Activated naive CD8-positive, alpha-beta T cell treated with anti-CD3 and anti-CD28 coated beads, Interleukin-2, amount 50 U/mL, for 16 hours (primary cell): ENCODE measurements at places on chromosomes 5 and 9.

- DNase-seq, result no peak
Measured at GRCh38 chr9:130409246-130409645, 35.5 kb upstream of the ASS1 start.

- DNase-seq, result no peak
Measured at GRCh38 chr5:41892031-41892430, 12.1 kb upstream of the RIMOC1 start.

DNA sequence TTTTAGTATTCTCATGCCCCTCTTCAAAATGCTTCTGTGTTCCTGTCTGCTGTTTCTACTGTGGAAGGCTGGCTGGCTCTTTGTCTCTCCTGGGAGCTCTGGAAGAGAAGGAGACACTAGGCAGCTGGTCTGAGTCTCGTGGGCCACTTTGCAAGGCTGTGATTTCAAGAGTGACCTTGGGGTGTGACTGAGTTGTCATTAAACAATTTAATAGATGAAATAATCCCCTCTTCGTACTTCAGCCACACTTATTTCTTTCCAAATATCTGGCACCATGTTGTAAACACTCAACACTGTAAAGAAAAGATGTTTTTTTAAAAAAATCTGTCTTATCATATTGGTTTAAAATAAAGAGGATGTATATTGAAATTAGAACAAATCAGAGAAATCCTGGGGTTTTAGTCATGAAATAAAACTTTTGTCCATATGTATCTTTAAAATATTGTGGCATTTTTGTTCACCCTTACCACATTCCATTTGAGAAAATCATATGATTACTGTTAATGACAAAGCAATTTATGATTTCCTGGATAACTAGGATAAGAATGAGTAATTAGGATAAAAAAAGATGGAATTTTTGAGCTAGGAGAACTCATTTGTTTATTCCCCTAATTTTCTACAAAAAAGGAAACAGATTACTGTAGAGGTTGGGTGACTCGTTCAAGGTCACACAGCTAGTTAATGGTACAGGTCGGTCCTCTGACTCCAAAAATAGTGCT lies 200.8 kb downstream of the MAT2B start:
- DNase-seq, result no peak

GRCh38 chr9:4106081-4106759 lies 193.6 kb downstream of the GLIS3 start:
- DNase-seq, result no peak

DNA sequence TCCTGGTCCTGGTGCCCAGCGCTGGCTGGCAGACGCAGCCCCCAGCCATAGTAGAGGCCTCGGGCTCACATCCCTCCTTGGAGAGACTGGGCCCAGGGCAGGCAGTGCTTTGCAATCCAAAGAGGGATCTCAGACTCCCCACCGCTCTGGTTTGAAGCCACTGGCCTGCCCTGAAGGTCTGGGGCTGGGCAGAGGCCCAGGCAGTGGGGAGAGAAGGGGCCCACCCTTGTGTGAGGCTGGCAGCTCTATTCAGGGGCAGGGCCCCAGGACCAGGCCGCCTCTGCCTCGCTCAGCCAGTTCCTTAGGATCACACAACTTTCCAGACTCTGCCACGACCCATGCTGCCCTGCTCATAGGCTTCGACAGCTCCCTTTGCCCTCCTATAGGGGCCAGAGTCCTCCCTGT lies 10.7 kb upstream of the SEC16A start:
- DNase-seq, result no peak

GRCh38 chr5:35518104-35518503 lies 99.6 kb upstream of the SPEF2 start:
- DNase-seq, result no peak

DNA sequence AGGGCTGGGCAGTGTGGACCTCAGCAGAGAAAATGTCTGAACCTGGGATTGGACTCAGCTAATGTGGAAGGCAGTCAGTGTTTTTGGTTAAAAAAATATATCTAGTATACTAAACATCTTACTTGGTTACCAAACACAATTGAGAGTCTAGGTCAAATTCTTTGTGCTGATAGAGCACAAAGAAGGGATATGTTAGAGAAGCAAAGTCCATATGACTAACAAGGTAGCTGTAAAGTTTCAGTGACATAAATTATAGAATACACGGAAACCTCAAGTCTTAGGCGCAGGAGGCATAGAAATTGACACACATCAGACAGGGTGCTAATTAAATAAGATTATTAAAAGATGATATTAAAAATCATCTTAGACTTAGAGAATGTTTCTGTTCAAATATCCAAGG lies 718.3 kb downstream of the TLR4 start:
- no peak for DNase-seq

DNA sequence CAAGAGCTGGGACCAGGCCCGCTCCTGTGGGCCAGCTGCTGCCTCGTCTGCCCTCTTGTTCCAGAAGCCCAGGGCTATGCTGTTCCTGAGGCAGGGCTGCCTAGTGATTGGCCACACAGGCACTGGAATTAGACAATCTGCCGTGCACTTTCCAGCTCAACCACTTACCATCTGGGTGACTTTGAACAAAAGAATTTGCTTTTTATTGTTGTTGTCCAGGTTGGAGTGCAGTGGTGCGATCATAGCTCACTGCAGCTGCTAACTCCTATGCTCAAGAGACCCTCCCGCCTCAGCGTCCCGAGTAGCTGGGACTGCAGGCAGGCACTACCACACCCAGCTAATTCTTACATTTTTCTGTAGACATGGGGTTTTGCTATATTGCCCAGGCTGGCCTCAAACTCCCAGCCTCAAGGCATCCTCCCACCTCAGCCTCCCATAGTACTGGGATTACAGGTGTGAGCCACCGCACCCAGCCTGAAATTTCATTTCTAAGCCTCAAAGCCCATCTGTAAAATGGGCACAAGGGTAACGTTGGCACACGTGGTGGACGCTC lies 1.2 kb upstream of the NEK6 start:
- DNase-seq, result no peak

DNA sequence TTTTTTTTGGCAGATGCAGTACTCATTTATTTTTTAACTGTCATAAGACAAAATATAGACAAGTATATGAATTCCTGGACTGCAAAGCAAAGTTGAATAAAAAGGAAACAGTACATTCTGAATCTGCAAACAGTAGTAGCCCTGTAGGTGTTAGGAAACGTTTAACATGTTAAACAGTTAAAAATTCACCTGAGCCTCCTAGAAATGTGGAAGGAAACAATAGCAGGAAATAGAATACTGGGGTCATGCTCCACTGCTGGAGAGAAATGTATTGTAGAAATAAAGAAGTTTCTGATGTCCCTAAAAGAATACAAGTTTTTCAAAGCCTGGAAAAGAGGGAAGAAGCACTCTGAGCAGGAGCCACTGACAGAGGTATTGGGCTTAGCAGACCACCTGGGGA lies 866.0 kb downstream of the PTPRD start:
- DNase-seq, result no peak

- no peak for DNase-seq
Measured at GRCh38 chr9:23686257-23686656, 139.8 kb downstream of the ELAVL2 start.

GRCh38 chr5:127588368-127588767 lies 60.5 kb upstream of the CTXN3 start:
- no peak for DNase-seq

- no peak for DNase-seq
Measured at GRCh38 chr9:124606027-124606426, 98.8 kb upstream of the NR5A1 start.

- DNase-seq, result no peak
Measured at GRCh38 chr9:127163409-127163808, 41.0 kb upstream of the ANGPTL2 start.

GRCh38 chr5:136516637-136517036 lies 151.3 kb upstream of the TRPC7 start:
- DNase-seq, result no peak

GRCh38 chr9:95460518-95461164 lies 56.1 kb downstream of the PTCH1 start:
- no peak for DNase-seq

GRCh38 chr9:136093346-136093986 lies 1.6 kb downstream of the NACC2 start:
- DNase-seq, result no peak

- no peak for DNase-seq
Measured at GRCh38 chr9:6132650-6133049, 83.0 kb upstream of the IL33 start.

GRCh38 chr5:132271251-132272246 lies 14.1 kb downstream of the PDLIM4 start:
- DNase-seq, result no peak

DNA sequence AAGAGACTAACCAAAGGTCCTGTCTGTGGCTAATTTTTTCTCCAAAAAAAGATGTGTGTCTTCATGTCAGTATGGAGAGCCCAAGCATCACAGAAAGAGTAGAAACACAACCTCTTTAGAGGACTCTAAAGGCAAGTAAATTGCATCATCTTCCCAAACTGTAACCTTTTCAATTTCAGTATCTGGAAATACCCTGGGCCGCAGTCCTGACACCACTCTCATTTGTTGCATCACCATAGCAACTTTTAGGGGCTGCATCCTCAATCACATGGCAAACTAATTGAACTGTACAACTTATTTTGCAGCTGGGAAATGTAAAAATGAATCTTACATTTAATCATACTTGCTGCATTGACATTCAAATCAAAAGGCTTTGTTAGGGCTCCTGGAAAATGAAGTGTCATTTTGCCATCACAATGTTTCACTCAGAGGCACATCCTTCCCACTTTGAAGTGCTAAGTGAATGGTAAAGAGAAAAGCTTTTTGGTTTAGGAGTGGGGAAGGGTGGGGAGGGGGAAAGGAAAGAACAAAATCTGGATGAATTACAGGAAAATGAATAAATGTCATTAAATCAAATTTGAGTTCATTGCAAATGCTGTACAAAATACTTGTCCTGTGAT lies 60.6 kb upstream of the GRIA1 start:
- DNase-seq, result no peak

- DNase-seq, result no peak
Measured at GRCh38 chr9:121289026-121289771, 21.2 kb downstream of the GSN start.

- no peak for DNase-seq
Measured at GRCh38 chr5:140546851-140547507, 483 bp upstream of the EIF4EBP3 start.

DNA sequence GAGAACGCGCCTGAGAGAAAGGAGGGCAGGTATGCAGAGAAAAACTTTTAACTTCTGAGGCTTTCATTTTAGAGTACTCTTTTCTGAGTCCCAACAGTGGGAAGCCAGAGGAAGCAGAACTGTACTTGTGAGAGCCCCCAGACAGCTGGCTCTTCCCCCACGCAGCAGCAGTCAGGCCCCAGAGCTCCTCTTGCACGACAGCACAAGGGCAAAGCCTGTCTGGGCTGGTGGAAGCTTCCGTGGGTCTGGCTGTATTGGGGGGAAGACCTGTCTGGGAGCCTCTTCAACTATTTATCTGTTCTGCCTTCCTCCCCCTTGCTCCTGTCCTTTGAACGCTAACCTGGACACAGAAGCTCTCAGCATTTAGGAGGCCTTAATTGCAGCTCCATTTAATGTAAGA lies 68.2 kb downstream of the THBS4 start:
- DNase-seq, result no peak

DNA sequence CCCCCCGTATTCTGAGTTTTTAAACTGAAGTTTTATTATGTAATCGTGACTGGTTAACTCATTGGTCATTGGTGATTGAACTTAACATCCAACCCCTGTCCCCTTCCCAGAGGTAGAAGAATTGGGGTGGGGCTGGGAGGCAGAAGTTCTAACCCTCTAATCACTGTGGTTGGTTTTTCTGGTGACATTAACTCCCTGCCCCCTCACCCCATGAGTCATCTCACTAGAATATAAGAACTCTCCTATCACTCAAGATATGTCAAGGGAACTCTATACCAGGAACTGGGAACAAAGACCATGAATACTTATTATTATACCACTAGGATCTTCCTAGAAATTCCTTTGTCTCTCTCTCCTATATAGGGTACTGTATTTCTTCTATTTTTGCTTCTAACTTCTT lies 52.3 kb upstream of the CAVIN4 start:
- DNase-seq, result no peak

DNA sequence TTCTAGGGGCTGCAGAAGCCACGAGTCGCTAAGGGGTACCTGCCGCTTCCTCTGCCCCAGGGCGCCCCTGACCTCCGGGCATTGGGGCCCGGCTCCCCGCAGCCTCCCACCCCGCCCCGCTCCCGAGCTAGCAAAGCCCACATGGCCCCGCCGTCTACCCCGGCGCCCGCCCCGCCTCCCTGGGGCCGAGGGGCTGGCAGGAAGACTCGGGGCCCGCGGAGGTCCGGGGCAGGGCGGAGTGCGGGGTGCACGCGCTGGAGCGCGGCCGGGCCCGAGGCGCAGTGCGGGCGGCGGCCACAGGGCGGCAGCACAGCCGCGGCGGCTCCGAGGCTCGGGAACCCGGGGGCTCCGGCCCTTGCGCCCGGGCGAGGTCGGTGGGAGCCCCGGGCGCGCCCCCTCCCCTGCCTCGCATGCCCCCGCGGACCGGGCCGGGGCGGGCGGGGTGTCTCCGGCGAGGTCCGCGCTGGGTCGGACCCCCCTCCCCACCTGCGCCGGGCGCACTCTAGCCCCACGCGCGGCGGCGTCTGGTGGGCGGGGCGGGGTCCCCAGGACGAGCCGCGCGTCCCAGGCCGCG lies 6.7 kb downstream of the NRARP start:
- DNase-seq, result no peak

GRCh38 chr5:141603923-141604717 lies 14.7 kb downstream of the DIAPH1 start:
- DNase-seq, result no peak

DNA sequence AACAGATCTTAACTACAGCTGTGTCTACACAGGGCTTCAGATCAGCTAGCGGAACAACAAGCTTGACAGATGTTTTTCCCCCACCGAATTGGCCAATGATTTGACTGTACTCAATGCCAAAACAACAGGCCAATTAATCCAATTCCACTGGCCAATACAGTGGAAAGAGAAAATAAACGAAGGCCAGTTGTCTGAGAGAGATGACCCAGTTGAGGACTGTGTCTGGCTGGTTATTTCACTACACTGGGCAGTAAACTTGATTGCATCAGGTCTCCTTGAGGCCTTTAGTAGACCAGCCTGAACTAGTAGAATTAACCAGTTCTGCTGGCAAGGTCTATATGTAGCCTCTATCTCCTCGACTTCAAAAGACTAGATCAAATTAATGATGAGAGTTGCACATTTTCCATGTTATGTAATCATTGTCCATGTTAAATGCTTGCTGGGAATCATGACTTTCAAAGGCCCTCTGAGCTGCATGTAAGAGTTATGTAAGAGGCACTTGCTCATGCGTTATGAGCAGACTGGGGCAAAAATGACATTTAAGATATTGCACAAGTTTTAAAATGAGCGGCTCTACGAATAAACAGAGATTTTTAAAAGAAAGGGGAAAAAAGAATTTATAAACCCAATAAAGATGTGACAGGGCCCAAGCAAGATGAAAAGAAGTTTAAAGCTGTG lies 28.3 kb downstream of the SMIM23 start:
- DNase-seq, result no peak
